Right kidney (tissue), 9 donors: ENCODE measurements at places on chromosomes 16 and 17.
A peak's percentile ranks its signal among the peaks of the same experiment; 100 is the strongest.

GRCh38 chr16:19573997-19574396 is 18.5 kb downstream of the VPS35L start:
- DNase-seq, result no peak

GRCh38 chr16:47058295-47059086 is 85.0 kb upstream of the DNAJA2 start:
- no peak for DNase-seq

GRCh38 chr16:50572700-50573099 is 24.5 kb downstream of the NKD1 start:
- no peak for DNase-seq

- DNase-seq, result no peak
Observed at GRCh38 chr17:82053130-82053529, 1.4 kb downstream of the GPS1 start.

DNA sequence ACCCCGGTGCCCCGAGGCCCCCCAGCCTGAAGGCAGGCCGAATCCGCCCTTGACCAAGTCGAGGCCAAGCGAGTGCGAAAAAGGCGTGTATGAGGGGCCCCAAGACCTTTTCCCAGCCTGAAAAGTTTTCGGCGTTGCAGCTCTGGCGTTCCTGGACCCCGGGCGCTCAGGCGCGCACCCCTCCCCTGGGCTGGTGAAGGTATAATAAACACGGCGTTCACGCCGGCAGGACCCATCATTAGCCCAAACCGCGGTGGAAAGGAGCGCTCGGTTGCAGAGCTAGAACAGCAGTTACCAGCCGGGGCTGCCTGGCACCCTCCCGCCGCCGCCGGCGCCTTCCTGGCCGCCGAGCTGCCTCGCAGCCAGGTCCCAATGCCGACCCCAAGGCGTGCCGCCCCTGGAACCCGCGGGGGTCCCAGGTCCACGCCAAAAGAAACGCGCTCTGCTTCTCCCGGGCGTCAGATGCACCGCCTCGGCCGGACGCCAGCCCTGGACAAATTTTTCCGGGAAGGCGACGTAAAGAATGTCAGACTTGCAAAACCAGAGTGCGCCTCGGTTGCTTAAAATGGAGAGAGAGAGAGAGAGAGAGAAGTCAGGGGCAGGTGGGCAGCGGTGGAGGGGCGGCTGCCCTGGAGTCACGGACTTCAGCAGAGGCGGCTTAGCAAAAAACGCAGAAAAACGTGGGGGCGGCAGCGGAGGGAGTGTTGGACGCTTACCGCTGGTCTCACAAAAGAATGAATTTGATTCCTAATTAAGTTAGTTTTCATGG is 11.5 kb upstream of the FOXF1 start:
- peak; percentile 76 for DNase-seq

DNA sequence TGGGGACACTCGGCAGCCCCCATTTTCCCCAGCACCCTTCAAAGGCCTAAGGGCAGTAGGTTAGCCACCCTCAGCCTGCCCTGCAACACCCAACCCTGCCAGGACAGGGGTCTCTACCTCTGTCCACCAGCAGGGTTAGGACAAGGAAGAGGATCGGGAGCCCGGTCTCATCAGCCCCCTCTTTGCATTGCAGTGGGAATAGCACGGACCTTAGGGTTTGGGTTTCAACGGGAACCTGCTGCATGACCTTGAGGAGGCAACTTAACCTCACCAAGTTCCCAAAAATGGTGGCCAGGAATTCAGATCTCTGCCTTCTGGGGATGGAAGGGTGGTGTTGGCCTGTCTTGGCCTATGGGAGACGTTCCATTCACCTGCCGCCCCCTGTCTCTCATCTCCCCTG is 20.2 kb upstream of the SPPL2C start:
- no peak for DNase-seq

DNA sequence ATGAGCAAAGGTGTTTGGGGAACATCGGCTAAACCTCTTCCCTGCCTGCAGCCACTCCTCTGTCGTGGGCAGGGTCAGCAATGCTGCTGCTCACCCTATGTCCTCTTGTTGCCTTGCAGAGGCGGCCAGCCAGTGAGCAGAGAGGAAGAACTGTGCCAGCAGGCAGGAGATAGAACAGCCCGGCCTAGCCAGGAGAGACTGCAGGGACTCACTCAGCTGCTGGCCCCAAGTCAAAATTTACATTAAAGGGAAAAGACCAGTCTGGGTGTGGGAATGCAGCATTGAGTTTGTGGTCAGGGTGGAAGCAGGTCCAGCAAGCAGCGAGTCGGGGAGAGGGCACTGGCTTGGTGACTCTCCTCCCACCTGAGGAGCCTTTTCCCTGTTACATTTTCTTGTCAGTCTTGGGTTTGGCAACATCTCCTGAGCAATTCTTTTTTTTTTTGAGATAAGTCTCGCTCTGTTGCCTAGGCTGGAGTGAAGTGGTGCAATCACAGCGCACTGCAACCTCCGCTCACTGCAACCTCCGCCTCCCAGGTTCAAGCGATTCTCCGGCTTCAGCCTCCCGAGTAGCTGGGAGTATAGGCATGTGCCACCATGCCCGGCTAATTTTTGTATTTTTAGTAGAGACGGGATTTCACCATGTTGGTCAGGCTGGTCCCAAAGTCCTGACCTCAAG is 22.7 kb downstream of the LIG3 start:
- no peak for DNase-seq

DNA sequence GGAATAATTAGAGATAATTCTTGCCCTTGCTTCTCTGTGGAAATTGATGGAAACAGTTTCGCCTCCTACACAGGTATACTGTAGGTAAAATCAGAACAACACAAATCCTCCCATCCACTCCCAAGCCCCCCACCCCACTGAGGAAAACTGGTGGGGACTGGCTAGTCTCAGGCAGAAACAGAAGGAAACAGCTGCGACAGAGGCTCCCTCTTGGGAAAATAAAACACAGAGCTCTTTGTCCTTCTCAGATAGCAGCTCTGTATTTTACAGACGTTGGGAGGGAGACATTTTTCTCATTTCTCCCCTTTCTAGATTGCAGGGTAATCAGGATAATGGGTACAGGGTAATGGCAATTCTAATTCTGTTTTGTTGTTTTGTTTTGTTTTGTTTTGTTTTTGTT is 1.1 kb downstream of the SLFN13 start:
- no peak for DNase-seq

- no peak for DNase-seq
Observed at GRCh38 chr16:52624891-52625290, 77.9 kb upstream of the TOX3 start.

- DNase-seq, result no peak
Observed at GRCh38 chr16:64109241-64109640, 1012.6 kb downstream of the CDH11 start.

GRCh38 chr16:80656711-80657150 is 115.9 kb downstream of the DYNLRB2 start:
- no peak for DNase-seq

DNA sequence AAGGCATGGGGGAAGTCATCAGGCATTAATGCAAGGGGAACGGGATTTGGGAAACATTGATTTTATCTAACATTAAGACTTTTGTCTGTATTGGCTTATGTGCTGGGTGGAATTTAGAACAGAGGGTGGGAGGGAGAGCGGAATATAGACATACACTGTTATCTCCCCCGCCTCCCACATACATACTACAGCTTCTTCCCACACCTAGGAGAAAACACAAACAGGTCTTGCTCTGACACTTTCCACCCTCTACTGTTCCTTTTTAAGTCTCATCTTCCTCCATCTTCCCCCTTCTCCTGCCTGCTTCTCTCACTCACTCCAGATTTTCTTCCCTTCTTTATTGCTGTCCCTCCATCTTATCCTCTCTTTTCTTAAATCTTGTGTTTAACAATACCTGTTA is 425 bp downstream of the OR4D1 start:
- no peak for DNase-seq

GRCh38 chr17:64718058-64718457 is 56.0 kb upstream of the SMURF2 start:
- DNase-seq, result no peak

GRCh38 chr17:31508288-31509094 is 117.0 kb downstream of the RAB11FIP4 start:
- no peak for DNase-seq

DNA sequence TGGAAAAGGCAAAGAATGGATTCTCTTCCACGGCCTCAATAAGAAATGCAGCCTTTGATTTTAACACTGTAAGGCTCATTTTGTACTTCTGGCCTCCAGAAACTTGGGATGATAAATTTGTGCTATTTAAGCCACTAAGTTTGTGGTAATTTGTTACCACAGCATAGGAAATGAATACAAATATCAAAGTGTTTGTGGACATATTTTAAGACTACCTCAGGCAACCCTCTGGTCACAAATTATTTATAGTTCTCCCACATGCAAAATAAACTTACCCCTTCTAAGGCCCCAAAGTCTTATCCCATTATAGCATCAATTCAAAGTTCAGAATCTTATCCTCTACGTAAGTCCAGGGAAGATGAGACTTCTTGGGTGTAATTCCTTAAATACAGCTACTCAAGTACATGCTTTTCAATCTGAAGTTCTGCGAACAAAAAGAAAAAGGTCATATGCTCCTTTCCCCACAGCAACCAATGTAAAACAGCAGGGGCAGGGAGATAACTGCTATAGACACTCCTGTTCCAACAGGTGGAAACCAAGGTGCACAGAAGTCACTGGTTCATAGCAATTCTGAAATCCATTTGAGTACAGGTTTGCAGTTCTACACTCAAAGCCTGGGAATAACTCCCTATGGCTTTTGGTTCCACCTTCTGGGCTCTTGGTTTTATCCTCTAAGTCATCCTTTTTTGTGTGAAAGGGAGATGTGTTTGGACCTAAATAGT is 5.4 kb upstream of the EFCAB13 start:
- DNase-seq, result no peak

GRCh38 chr16:67190041-67190440 is at the start of gene EXOC3L1:
TSS of gene EXOC3L1 (minus strand) at chr16:67190136. CDS start at chr16:67189676, 460 bp downstream.
- DNase-seq, result no peak

GRCh38 chr17:50689251-50689650 is 18.5 kb downstream of the ANKRD40 start:
- DNase-seq, result no peak

DNA sequence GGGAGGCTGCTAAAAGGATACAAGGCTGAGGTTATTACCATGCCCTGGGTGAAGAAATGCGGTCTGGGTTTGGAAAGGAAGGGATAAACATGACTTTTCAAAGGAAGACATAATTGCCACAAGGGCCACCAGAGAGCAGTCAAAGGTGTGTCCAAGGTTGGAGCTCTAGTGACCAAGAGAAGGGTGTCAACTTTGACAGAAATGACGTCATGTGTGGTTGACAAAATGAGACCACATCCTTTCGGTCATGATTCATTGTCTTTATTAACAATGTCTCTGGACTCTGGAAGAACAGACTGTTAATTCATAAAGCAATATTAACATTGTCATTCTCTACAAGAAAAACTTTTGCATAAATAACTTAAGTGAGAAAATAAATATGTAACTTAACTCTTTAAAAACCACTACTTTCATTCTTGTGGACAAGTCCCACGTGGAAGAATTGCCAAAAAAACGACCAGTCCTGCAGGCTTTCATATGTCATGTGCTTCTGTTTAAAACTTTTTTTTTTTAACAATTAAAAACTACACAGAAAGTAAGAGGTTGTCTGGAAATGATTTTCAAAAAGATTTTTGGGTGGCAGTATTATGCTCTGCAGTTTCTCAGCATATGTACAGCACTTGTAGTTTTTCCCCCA is 5.0 kb downstream of the SOST start:
- DNase-seq, result no peak

GRCh38 chr16:57946181-57946801 is 24.6 kb downstream of the CNGB1 start:
- no peak for DNase-seq

DNA sequence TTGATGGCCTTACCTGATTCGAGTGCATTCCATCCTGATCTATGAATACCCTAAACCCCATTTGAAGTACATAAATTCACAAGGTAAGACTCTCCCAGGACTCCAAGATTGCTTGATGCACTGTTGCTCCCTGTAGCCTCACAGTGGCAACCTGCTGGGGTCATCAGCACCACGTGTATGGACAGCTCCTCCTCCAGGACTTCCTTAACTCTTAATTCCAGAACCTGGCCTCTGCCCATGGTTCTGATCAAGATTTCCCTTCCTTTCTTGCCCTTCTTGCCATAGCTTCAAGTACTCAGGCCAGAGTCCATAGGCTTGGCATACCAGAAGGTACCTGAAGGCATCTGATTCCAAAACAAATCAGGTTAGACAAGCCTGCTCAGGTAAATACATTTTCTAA is 34.0 kb upstream of the NLK start:
- peak; percentile 23 for DNase-seq

- no peak for DNase-seq
Observed at GRCh38 chr17:80005360-80006338, 30.0 kb downstream of the TBC1D16 start.

- DNase-seq, result no peak
Observed at GRCh38 chr17:38619937-38620550, 14.3 kb upstream of the SRCIN1 start.

- DNase-seq, result no peak
Observed at GRCh38 chr17:3683054-3683511, 12.9 kb downstream of the P2RX5 start.

GRCh38 chr17:40599468-40599763 is 34.1 kb upstream of the CCR7 start:
- DNase-seq, result no peak

- no peak for DNase-seq
Observed at GRCh38 chr16:26598061-26598460, 468.7 kb upstream of the C16orf82 start.

DNA sequence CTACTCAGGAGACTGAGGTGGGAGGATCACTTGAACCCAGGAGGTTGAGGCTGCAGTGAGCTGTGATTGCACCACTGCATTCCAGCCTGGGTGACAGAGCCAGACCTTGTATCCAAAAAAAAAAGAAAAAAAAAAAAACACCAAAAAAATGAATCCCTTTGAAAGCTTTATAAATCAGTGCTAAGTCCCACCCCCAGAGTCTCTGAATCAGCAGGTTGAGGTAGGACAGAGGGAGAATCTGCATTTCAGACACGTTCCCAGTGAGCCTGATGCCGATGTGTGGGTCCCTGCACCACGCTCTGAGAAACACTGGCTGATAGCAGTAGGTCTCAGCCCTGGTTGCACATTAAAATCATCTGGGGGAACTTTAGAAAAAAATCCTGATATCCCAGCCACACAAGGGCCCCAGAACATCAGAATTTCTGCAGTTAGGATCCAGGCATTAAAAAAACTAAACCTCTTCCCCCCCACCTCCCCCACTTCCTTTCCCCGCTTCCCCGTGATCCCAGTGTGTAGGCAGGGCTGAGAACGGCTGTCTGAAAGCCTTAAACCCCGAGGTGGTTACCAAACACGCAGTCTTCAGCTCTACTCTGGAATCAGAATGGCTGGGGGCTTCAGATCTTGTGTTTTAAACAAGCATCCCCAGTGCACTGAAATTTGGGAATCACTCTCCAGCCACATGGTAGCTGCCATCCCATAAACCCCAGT is 27.3 kb upstream of the GPRC5B start:
- DNase-seq, result no peak

DNA sequence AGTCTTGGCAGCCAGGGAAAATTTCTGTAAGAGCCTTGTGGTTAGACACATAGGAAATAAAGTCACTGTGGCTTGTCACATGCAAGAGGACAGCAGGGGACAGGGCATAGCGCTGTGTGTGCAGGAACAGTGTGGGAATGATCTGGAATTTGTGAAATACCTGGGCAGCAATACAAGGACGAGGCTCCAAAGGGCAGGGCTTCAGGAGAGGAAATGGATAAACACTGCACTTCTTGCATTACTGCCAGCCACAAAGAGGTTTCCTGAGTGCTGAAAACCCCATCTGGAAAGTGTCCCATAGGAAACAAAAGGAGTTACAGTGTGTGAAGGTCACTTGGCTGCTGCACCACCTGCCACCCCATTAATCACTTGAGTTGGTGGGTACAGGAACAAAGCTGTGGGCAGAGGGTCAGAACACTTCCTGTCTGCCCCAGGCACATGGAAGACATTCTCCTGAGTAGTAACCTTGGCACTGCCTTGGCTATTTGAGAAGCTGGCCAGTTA is 12.1 kb upstream of the HP start:
- peak; percentile 12 for DNase-seq
